Amygdala (tissue), 56 donors: ENCODE measurements at places on chromosomes 4 and X.

DNA sequence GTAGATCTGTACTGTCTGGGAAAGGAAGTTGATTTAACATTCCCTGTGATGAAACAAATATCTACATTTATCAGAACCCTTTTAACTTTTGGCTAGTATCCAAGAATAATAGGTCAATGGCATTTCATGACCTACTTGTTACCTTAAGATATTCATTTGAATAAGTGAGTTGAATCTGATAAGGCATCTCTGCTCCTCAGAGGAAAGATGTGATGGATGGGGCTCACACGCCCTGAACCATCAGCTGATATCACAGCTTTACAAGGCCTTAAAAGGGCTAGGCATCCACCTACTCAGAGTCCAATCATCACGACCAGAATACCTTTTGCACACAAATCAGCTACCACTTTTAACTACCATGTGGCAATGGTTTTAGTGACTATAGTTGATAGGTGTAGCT lies 90.2 kb upstream of the PDLIM3 start:
- DNase-seq, result no peak

DNA sequence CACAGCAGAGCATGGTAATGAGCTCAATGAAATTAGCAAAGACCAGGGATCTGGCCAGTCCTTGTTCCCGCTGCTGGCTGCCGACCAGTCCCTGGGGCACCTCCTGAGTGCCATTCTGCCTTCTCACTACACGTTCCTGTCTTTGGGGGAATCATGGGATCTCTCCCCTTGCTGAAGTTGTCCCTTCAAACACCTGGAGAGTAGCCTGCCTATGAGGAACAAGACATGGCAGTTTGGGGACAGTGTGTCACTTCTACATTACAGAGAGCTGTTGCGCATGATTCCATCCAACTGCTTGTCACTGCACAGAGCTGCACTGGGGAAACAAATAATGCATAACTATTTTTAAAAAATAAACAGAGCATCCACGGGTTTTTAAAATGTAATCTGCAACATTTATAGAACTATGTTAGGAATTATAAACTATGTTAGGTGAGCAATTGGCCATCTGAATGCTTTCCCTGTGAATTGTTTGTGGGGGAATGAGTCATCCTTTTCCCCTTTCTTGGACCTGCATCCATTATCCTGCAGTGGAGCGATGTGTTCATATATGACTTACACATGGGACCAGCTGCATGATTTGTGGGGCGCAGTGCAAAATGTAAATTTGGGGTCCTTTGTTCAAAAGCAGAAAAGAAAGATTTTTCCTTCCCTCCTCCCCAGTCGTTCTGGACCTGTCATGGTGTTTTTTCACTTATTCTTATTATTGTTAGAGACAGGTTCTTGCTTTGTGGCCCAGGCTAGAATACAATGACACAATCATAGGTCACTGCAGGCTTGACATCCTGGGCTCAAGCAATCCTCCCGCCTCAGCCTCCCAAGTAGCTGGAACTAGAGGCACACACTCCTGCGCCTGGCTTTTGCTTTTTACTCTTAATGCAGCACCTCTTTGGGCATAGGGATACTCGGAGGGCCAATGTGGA lies 115.0 kb upstream of the TBL1X start:
- no peak for DNase-seq

- DNase-seq, result no peak
These were observed 46.2 kb upstream of the NMU start for GRCh38 chr4:55682295-55682694.

- DNase-seq, result no peak
These were observed 609.3 kb downstream of the FSTL5 start for GRCh38 chr4:161554372-161554990.

- DNase-seq, result no peak
These were observed 118.3 kb upstream of the ATOH1 start for GRCh38 chr4:93710101-93710846.

DNA sequence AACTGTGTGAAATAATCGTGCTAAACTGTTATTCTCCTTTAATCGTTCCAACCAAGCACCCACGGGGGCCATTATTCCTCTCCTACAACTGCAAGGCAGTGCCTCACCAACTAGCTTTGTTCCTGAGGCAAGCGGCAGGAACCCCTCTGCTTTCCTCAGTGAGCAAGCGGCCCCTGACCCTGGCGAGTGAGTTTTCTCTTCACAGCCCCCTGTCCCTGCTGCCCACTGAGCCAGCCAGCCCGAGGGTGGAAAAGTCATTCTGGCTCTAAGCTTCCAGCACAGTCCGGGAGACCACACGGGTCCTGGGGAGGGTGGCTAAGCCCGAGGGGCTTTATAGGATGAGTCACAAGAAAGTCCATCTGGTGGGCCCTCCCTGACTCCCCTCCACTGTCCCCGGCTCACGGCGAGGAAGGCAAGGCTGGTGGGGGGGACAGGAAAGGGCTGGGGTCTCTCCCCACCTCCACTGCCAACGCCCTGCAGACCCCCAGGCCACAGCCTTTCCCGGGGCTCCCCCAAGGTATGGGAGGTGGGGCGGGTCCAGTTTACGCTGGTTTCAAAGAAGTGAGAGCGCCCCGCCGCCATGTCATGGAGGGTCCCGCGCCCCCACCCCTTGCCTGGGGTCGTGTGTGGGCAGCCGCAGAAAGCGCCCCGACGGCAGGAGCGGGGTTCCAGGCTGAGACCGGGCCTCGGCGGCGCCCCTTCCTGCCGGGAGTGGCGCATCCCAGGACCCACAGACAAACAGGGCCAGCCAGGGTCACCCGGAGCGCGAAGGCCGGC lies 45.0 kb downstream of the CPLX1 start:
- DNase-seq, result no peak

DNA sequence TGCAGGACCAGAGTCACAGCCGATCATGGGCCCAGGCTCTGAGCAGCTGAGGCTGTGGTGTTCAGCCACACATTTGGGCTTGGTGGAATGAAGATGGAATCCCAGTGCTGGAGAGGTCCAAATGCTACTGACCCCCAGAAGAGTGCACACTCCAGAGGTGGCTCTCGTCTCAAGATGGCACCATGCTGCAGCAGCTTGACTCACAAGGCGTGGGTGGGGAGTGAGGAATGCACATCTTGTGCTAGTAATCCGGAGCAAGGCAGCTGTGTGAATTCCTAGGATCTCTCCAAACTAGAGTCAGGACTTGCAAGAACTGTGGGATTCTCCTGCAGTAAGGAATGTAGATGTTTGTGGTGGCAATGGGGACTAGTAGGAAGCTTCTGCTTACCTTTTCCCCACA lies 28.7 kb downstream of the RAB28 start:
- DNase-seq, result no peak
